H4 (cell line): ENCODE measurements at places on chromosomes 3 and 15. TPM values are rescaled to one million over a fixed set of nuclear protein-coding genes. Genes with fewer than 3 reads are reported as not detected.
A peak's percentile ranks its signal among the peaks of the same experiment; 100 is the strongest.

DZIP1L gene
- 4.5 and 6.3 TPM in 2 replicates for total RNA-seq

SNURF gene
- 12.5 and 13.2 TPM in 2 replicates for total RNA-seq

AGBL1 gene
- total RNA-seq: not detected in 2 replicates

PML gene
- total RNA-seq: 19.0 and 20.0 TPM in 2 replicates

PLAAT1 gene
- 9.9 and 11.6 TPM in 2 replicates for total RNA-seq

KNG1 gene
- not detected in 2 replicates for total RNA-seq

GHSR gene
- not detected in 2 replicates for total RNA-seq

TMCO5A gene
- total RNA-seq: 0.10 TPM in 1 of 2 replicates, not detected in the other

ROBO1 gene
- 22.8 and 24.7 TPM in 2 replicates for total RNA-seq

ADAMTS7 gene
- 1.5 and 5.5 TPM in 2 replicates for total RNA-seq

TUSC7 gene
- not detected in 2 replicates for total RNA-seq

RBPMS2 gene
- total RNA-seq: 0.48 TPM in 1 of 2 replicates, not detected in the other

GP5 gene
- not detected in 2 replicates for total RNA-seq

MNS1 gene
- 0.62 and 0.66 TPM in 2 replicates for total RNA-seq

PPP4R2 gene
- total RNA-seq: 18.4 and 30.0 TPM in 2 replicates

ARRDC4 gene
- total RNA-seq: 6.3 and 6.9 TPM in 2 replicates

- DNase-seq: no peak
Observed at GRCh38 chr3:155492841-155493240, 199.4 kb upstream of the STRIT1 start.

DNA sequence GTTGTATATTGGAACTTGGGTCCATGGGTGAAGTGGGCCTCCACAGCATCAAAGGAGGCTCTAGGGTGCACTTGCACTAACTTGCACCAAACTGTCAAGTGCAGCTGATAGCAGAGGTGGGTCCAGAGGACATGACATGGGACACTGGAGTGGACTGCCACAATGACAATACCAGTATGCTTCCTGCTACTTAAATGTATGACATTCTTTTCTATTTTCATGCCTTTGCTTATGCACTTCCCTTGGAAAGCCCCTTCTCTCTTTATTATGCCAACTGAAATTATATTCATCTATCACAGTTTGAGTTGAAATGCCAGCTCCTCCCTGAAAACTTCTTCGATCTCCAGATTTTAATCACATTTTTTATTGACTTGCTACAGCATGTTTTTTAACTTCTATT, 101.8 kb downstream of the CFAP20DC start:
- DNase-seq: no peak

- peak; percentile 44 for DNase-seq
Observed at GRCh38 chr15:90001062-90001682, at the start of gene ZNF710. Gene ZNF710, plus strand, starts transcription at chr15:90001324. Its CDS starts 65,814 bp downstream, at chr15:90067138.

DNA sequence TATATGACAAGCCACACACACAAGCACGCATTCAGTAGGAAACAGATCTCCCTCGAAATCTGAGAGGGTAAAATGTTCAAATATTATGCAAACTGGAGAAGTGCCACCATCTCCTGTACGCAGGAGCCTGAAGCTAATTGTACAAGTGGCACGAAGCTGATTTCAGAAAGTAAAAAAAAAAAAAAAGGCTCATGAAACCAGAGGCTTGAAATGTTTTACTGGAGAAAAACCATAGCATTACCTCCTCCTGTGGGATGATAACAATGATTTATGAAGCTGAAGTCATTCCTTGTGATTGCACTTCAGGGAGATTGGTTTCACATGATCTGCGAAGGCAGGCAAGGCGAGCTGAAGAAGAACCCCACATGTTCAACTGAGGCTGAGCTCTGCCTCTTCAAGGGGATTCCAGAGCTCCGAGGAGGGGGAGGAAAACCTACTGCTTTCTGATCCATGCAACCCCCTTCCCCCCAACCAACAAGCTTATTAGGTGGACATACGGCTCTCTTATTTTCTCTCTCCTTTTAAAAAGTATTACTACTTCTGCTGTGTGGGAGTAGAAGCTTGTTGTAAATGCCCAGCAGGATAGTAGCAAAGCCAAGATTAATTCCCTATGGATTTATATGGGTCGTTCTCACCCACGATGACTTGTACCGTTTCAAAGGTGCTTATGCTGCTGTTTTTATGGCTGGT, 101.1 kb downstream of the GREM1 start:
- peak; percentile 77 for DNase-seq

DNA sequence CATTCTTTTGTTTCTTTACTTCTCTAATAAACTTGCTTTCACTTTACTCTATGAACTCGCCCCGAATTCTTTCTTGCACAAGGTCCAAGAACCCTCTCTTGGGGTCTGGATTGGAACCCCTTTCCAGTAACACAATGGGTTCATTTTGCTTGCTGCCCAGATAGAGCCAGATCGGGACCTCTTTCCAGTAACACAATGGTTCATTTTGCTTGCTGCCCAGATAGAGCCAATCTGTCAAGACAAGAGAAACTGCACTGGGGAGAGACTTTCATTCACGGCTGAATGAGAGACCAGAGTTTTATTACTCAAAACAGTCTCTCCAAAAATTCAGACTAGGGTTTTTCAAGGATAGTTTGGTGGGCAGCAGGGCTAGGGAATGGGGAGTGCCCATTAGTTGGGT, 25.4 kb downstream of the METTL6 start:
- no peak for DNase-seq

DNA sequence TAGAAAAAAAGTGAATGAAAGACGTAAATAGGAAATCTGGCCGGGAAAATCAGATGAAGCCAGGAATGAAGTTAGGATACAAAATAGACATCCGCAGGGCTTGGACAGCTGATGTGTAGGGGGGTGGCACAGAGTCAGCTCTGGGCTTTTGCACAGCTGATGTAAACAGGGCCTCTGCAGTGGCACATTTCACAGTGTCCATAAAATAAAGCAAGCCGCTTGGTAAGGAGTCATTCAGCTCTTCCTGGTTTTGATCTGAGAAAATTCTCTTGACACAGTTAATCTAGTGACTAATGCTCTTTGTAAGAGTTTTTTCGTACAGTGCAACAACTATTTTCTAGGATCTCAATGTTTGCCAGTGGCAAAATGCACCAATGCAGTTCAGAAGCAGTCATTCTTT, 153.3 kb downstream of the USP13 start:
- no peak for DNase-seq

DNA sequence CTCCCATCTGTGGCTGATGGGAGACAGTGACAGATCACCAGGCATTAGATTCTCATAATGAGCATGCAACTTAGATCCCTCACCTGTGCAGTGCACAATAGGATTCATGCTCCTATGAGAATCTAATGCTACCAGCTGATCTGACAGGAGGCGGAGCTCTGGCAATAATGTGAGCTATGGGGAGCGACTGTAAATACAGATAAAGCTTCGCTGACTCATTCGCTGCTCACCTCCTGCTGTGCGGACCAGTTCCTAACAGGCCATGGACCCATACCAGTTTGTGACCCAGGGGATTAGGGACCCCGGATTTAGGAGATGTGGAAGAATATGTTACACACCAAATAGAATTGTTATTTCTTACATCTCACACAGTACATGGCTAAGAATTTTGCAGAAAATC, 6.7 kb downstream of the ARGFX start:
- peak; percentile 73 for DNase-seq

DNA sequence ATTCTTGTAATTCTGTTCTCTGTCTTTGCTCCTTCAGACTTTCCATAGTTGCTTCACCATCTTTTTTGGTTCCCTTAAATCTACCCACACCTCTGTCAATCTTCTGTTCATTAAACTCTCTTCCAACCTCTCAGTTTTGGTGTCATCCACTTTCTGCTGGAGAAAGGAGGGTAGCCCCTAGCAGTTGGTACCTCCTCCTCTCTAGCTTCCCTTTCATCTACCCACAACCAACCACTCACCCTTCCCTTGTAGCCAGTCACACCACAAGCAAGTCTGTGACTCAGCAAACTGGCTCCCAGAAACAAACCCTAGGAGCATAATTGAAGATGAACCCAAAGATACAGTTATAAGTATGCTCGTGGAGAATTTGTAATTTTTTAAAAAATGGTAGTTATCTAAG, 318.6 kb downstream of the FHIT start:
- DNase-seq: peak; percentile 23

- no peak for DNase-seq
Observed at GRCh38 chr15:57377478-57377847, 1.2 kb downstream of the CGNL1 start.

- no peak for DNase-seq
Observed at GRCh38 chr3:38059591-38059990, 20.6 kb downstream of the DLEC1 start.

- DNase-seq: no peak
Observed at GRCh38 chr3:71523628-71524027, 59.9 kb downstream of the FOXP1 start.

GRCh38 chr3:172987273-172987672, 153.8 kb downstream of the SPATA16 start:
- peak; percentile 39 for DNase-seq

DNA sequence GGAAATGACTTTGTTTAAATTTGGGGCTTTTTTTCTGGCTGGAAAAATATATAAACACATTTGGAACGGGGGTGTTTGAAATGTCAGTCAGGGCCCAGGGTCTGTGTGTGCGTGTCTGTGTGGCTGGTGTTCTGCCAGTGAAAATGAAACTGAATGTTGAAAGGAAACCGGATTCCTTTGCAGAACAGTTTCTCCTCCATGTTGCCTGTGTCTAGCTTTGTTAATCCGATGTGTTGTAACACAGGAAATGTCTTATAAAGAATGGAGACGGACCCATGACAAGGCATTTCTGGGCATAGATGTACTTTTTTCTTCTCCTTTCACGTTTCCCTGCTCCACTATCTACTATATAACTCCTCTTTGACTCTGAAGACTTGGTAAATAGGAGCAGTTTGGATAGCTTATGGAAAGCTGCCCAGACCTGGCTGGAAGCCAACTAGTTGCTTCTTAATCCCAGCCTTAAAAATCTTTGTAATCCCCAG, 2.8 kb downstream of the SQOR start:
- DNase-seq: peak; percentile 88

GRCh38 chr3:11230832-11231231, 41.4 kb upstream of the ATG7 start:
- no peak for DNase-seq

DNA sequence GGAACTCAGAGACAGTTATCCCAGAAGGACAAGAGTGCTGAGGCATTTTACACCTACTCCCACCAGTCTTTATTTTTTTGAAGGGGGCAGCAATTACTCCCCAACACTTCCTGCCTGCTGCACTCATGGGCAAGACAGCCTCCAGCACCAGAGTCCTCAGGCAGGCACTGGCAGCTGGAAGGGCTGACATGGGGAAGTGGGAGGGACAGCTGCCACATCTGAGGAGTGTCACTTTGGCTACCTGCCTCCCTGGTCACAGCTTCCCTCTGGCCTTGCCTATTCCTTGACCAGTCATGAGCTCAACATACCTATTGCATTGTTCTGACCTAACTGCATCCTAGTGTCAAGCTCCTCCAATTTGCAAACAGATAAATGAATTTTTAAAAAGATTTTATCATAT, 10.2 kb upstream of the LACTB start:
- peak; percentile 3 for DNase-seq

GRCh38 chr3:171184372-171184771, 157.9 kb upstream of the SLC2A2 start:
- DNase-seq: no peak

DNA sequence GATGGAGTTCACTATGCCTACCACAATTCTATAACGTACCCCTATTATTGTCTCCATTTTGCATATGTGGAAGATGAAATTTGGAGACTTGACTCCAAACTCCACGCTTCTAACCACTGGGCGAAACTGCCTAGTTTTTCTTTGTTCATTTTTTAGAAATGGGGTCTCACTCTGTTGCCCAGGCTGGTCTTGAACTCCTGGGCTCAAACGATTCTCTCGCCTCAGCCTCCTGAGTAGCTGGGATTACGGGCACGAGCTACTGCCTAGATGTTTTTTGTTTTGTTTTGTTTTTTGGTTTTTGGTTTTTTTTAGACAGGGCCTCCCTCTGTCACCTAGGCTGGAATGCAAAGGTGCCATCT, 584 bp upstream of the RPL32 start:
- DNase-seq: no peak

- no peak for DNase-seq
Observed at GRCh38 chr3:22621205-22621809, 581.8 kb upstream of the UBE2E2 start.

- DNase-seq: no peak
Observed at GRCh38 chr3:128145279-128145678, 8.0 kb upstream of the EEFSEC start.

DNA sequence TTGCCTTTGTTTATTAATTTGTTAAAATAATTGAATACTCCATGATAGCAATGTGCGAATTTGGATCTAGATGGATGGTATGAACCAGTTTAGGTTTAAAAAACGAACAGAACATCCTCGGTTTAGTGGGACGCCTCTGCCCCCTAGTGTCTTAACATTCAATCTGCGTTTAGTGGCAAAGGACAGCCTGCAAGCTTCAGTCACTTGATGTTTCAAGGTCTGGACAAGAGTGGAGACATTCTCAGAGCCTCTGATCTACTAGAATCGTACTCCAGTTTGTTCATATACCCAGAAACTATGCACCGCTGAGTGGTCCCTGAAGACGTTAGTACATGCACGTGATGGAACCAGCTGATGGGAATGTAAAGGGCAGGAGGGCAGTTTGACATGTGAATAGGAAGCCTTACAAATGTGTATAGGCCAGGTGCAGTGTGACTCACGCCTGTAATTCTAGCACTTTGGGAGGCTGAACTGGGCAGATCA, 17.8 kb upstream of the ATP13A4 start:
- peak; percentile 80 for DNase-seq

GRCh38 chr3:64867224-64867623, 179.4 kb upstream of the ADAMTS9 start:
- DNase-seq: no peak

DNA sequence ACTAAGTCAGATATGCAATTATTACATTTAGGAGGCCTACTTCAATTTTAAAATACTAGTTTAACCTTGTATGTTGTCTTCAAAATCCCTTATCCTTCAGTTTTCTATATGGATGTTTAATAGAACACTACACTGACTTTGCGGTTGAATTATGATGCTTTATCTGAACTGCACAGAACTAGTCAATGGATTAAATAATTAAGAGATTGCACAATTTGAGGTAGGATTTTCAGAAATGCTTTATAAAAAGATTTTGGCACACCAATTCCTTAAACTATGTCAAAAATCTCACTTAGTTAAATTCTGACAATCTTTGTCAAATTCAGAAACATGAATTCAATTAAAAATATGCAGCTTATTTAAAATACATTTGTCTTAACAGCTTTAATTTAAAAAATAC, 28.1 kb downstream of the ATOSA start:
- DNase-seq: no peak

GRCh38 chr3:56288258-56288657, 180.0 kb downstream of the ERC2 start:
- DNase-seq: no peak

DNA sequence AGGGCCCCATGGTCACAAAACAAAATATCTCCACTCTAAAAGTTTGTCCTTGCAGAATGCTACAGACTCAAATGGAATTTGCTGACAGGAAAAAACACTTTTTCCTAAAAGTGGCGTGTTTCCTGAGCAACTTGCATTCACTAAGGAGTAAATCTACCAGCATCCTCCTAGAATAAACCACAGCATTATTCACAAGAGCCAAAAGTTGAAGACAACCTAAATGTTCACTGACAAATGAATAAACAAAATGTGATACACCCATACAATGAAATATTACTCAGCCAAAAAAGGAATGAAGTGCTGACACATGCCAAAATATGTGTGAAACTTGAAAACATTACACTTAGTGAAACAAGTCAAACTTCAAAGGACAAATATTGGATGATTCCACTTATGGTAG, 28.9 kb downstream of the ITGB5 start:
- peak; percentile 72 for DNase-seq
